ENCODE measurements at places on chromosomes 1 and 21.

DNA sequence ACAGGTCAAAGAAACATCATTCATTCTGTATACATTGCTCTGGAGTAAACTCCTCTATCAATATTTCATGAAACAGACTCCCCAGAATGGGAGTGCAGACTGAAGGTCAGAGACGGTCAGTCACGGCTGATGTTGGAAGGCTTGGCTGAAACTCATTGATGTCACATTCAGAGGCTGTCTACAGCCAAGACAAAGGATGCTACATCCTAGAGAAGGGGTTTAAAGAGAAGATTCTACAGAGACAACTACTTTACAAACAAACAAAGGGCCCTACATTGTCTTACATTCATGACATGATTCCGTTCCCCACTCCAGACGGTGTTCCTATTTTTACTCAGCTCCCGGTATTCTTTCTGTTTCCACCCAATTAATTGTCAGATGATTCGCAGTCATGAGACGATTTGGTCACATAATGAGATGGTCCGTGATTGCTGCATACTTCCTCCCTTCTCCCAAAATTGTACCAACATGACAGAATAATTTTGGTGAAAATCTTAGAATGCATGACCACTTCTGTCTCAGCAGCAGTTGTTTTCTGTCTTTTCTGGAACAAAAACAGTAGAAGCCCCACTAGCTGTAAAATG is 73.8 kb upstream of the VAV3 start:
- no peak for DNase-seq
- H3K4me3 ChIP-seq = no peak overlapping the region
- no peak overlapping the region for H3K27ac ChIP-seq
- H3K27me3 ChIP-seq = no peaks in the 10 kb centered on the region
- H3K36me3 ChIP-seq = no peaks in the 10 kb centered on the region

DNA sequence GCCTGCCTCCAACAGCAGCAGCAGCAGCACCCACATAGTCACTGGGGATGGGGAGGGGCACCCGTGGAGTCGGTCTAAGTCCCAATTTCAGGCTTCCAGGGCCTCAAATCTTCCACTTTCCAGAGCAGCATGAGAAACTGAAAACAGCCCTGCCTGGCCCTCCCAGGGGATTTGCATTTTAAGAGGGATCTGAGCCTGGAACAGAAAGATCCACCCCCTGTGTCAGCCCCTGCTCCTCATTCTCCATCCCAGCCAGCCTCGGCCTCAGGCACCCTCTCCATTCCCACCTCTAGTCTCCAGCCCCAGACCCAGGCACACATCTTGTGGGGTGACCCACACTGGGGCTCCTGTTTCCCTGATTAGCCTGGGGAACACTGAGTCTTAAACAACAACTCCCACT is 51.8 kb downstream of the FBXO2 start:
- H3K4me3 ChIP-seq = no peak overlapping the region
- no peaks in the 10 kb centered on the region for H3K4me1 ChIP-seq
- no peak for DNase-seq
- H3K27me3 ChIP-seq = peaks cover 48% of the 10 kb centered on the region
- H3K27ac ChIP-seq = no peak overlapping the region

DNA sequence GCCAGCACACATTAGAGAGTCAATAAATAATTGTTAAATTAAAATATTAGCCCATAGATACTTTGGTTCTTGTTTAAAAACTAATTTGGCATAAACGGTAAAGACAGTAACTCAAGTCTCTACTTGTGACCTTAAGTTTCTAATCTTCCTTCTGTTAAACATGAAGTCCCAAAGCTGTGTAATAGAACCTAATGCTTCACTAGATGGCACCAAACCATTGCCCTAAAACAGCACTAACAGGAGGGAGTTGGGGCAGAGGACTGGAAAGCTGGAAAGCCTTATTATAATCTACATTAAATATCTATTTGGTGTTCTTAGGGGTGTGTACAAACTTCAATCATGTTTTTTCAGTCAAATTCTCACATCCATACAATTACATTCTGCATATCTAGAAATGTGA is 176.7 kb downstream of the OLFM3 start:
- no peak overlapping the region for H3K4me3 ChIP-seq
- no peak for DNase-seq
- no peaks in the 10 kb centered on the region for H3K36me3 ChIP-seq
- peaks cover 4% of the 10 kb centered on the region for H3K27me3 ChIP-seq
- no peak overlapping the region for H3K27ac ChIP-seq
- no peaks in the 10 kb centered on the region for H3K4me1 ChIP-seq

- H3K4me3 ChIP-seq = no peak overlapping the region
- peaks cover 5% of the 10 kb centered on the region for H3K4me1 ChIP-seq
- H3K36me3 ChIP-seq = peaks cover 22% of the 10 kb centered on the region
- no peak overlapping the region for H3K27ac ChIP-seq
- no peak for DNase-seq
Observed at GRCh38 chr1:193156117-193156821, 30.1 kb downstream of the B3GALT2 start.

DNA sequence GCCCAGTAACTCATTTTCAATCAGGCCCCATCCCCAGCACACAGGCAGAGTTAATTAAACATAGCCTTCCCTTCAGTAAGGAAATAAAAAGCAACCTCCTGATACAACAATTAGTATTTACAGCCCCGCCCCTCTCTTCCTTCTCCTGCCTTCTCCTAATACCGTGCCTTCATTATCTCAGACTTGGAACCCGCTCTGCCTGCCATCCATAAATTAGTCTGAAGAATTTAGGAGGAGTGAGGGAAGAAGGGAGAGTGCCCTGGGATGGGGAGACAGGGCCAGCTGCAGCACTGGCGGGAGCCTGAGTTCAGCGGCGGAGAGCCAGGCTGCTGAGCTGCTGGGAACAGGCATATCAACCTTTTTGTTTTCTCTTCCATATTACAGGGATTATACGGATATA is 172.8 kb downstream of the ACTL8 start:
- H3K27ac ChIP-seq = no peak overlapping the region
- H3K4me1 ChIP-seq = no peaks in the 10 kb centered on the region
- no peak overlapping the region for H3K4me3 ChIP-seq
- no peaks in the 10 kb centered on the region for H3K36me3 ChIP-seq

- H3K4me1 ChIP-seq = peaks cover 16% of the 10 kb centered on the region
- peak overlapping the region; percentile 62 for H3K27ac ChIP-seq
- no peak for DNase-seq
- H3K27me3 ChIP-seq = peaks cover 16% of the 10 kb centered on the region
- H3K4me3 ChIP-seq = no peak overlapping the region
- H3K36me3 ChIP-seq = peaks cover 3% of the 10 kb centered on the region
Observed at GRCh38 chr1:109817881-109818270, 54.2 kb upstream of the EPS8L3 start.
